ENCODE measurements at places on chromosomes 2 and 18.

GRCh38 chr2:106853631-106854030 is 32.3 kb downstream of the ST6GAL2 start:
- no peak for DNase-seq

DNA sequence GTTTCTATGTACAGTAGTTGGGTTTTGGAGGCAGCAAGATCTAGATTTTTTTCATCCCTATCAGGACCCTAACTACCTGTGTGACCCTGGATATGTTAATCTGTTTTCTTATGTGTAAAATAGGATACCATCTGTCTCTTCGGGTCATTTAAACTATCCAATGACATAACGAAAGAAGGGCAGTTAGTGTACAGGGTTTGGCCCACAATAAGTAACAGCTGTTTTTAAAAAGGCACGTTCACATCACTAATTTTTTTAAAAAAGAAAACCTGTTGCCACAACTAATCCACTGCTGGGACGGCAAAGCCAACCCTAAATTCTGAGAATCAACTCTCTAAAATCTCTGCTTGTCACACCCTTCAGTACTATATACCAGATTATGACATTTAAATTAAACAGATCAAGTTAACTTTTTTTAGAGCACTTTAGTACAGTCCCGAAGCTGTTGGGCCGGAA is 869 bp downstream of the USP40 start:
- DNase-seq: no peak

GRCh38 chr18:42641996-42642395 is 473.5 kb downstream of the RIT2 start:
- no peak for DNase-seq

DNA sequence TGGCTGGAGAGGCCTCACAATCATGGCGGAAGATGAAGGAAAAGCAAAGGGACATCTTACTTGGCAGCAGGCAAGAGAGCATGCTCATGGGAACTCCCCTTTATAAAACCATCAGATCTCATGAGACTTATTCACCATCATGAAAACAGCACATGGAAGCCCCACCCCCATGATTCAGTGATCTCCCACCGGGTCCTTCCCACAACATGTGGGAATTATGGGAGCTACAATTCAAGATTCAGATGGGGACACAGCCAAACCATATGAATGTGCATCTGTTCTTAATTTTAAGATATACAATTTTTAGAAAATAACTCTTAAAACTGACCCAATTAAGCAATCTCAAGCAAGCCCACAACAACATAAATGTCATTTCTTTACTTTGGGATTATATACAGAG is 12.6 kb downstream of the C18orf63 start:
- DNase-seq: no peak

- DNase-seq: no peak
Measured at GRCh38 chr2:105261061-105261460, 19.5 kb downstream of the GPR45 start.

Data from stimulated activated CD8-positive, alpha-beta memory T cell treated with anti-CD3 and anti-CD28 coated beads, Interleukin-15, amount 100 ng/mL, for 48 hours (primary cell).